ENCODE measurements at places on chromosomes 13 and 19. TPM values are rescaled to one million over a fixed set of nuclear protein-coding genes. Genes with fewer than 3 reads are reported as not detected.

Gene POLD1
- 33.3 TPM for total RNA-seq

DNA sequence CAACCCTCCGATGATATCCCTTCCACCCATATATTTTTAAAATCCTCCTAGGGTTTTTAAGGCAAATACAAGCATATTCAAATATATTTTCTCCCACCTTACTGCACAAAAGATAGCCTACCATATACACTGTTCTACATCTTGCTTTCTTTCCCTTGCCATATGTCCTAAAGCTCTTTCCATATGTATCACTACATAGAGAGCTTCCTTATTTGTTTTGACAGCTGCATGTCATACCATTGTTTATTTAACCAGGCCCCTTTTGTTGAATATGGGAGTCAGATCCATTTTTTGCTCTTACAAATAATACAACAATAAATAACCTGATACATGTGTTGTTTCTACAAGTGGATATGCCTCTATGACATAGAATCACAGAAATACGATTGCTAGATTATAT is 32.8 kb upstream of the WDFY2 start:
- no peak for DNase-seq

DNA sequence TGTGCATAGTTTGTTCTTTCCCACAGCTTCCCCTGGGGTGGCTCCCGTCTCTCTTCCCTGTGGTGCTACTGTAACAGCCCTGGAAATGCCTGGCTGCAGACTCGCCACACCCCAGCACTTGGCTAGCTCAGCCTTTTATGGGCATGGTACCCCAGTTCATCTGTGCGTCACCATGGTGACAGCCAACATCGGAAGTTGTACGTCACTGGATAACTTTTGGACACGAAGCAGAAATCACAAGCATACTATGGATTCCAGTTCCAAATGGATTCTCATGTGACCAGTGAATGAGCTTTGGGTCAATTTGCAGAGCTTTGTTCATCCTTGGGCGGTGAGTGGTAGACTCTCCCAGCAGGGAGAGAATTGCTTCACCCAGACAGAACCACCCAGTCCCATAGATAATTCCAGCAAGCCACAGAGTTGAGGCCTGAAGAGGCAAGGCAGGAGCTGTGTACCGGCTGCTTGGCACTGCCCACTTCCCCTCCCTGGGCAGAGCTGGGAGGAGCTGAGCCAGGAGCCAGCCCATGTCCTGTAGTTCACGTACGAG is 54.4 kb downstream of the COL4A2 start:
- no peak for DNase-seq

Gene KL
- not detected for total RNA-seq

GRCh38 chr19:55778331-55778730 is 9.4 kb downstream of the RFPL4AL1 start:
- DNase-seq: no peak

DNA sequence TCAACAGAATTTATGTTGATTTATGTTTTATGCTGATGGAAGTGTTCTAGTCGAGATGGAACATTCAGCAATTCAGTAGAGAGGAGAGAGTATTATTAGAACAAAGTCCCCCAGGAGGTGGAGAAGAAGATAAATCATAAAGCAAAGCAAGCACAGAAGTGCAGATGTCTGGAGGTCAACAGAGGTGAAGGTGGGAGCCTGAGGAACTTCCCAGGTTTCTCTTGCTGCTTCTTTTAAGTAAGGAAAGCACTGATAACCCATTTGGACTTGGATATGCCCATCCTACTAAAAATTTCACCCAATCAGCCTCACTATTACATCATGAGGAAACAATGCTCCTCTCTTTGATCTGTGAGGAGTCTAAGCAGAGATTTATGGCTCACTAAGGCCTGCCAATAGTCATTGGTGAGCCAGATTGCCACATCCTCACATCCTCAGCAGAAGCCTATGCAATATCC is 98.8 kb downstream of the EPSTI1 start:
- no peak for DNase-seq

Gene PROZ
- not detected for total RNA-seq

Gene GPR108
- total RNA-seq: 38.2 TPM

- no peak for DNase-seq
Observed at GRCh38 chr19:50719119-50719435, 525 bp downstream of the SHANK1 start.

GRCh38 chr13:32028711-32029110 is 2.9 kb upstream of the FRY start:
- no peak for DNase-seq

GRCh38 chr19:11091703-11092153 is 2.5 kb downstream of the LDLR start:
- peak; percentile 92 for DNase-seq

GRCh38 chr13:19586904-19587634 is 25.7 kb upstream of the TPTE2 start:
- DNase-seq: no peak

Gene TEX101
- total RNA-seq: not detected

Gene ADGRE1
- total RNA-seq: 0.16 TPM

Gene CBY2
- not detected for total RNA-seq

Gene NEK5
- not detected for total RNA-seq

- DNase-seq: no peak
Observed at GRCh38 chr13:29524176-29524575, 71.3 kb downstream of the SLC7A1 start.

DNA sequence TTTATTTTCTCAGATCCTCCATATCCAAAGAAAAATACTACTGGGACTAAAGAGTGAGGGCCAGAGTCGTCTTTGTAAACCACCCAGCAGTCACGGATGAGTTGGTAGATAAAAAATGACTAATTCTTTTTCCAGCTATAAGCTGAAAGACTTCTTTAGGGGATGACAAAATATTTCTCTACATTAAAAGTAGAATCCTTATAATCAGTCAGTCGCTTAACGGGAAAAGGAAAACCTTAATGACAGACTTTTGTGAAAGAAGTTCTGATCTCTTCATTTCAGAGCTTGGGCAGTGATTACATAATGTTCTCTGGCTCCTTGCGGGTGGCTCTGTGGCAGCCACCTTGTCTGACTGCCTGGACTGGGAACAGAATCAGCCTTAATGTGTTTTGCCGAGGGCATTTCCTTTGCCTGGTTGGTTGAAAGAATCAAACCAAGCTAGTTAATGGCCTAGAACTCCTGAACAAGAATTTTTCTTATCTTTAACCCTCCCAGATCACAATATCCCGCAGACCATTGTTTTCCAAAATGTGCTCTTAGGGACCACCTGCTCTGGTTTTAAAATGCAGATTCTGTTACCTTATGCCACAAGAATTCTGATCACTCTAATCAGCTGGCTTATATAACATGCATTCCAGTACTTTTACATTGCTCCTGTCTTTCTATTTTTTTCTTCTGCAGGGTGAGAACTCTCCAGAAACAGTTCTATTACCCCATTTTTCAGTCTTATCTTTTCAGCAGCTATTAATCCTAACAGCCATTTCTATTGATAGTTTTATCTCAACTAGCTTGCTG is 2.5 kb downstream of the ITM2B start:
- no peak for DNase-seq

Gene KLK14
- total RNA-seq: not detected

- DNase-seq: no peak
Observed at GRCh38 chr19:11261971-11262839, at the start of gene DOCK6. Gene DOCK6, minus strand, starts transcription at chr19:11262524. Its CDS starts 84 bp downstream, at chr19:11262440.

Gene ZNF460
- 39.5 TPM for total RNA-seq

DNA sequence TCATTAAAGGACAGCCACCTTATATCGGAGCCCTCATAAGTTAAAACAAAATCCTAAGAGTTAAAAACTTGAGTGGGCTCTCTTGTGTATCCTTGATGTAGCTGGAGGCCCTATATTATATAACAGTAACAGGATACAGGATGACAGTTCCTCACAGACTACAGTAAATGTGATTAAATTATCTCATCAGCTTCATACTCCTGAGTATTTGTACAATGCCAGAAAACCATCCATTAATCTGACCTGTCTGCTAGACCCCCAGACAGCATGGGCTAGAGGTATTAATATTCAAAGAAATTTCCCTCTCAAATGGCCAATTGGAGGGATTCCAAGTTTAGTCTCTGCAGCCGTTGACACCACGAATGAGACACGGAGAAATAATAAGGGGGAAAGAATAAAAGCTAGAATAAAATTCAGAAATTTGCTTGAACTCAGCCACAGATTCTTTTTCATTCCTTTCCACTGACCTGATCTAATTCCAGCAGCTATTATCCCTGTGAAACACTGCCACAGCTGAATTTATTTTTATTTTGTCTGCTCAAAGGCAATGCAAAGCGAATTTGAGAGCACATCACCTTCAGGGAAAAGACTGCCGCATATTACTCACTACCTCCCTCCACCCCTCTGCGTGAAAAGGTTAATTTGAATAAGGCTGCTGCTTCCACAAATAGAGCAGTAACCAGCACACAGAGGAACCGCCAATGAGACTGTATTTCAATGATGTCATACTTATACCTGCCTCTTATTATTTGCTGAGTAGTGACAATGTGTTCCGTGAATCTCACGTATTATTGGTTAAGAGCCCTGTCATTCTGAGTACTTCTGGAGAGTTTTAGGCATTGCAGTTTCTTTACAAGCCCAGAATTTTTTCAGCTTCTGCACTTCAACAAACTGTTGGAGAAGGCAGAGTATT is 155.9 kb upstream of the KLF12 start:
- no peak for DNase-seq

DNA sequence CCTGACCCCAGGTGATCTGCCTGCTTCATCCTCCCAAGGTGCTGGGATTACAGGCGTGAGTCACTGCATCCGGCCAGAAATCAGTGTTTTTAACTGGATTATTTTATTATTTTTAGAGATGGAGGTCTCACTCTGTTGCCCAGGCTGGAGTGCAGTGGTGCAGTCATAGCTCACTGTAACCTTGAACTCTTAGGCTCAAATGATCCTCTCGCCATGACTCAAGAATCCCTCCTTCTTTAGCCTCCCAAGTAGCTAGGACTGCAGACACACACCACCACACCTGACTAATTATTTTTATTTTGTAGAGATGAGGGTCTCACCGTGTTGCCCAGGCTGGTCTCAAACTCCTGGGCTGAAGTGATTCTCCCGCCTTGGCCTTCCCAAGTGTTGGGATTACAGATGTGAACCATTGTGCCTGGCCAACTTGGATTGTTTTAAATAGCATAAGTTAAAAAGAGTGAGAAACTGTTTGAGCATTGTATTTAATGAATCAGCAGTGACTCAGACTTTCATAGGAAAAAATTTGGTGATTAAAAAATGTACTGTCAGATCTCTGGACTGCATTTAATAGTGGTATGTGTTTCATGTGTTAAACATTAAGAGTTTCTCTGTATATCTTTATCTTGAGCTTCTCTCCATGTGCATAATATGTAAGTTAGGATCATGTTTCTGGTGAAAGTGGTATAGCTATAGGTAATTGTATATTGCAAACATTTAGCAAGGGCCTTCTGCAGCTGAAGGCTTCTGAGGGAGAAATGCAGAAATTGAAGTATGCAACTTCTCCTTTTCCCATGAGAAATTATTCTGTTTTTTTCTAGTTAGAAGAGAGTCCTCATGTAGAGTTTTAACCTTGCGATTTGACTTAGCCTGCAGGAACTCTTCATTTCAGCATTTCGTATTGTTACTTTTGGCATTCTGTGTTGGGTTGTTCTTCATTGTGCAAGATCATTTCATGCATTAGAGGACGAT is 121.2 kb downstream of the PCCA start:
- peak; percentile 94 for DNase-seq

Gene FXYD3
- not detected for total RNA-seq

Data from SJSA1 (cell line).